ENCODE measurements at places on chromosomes 1 and 21.

- no peak for DNase-seq
Measured at GRCh38 chr1:198352975-198353695, 187.3 kb downstream of the ATP6V1G3 start.

DNA sequence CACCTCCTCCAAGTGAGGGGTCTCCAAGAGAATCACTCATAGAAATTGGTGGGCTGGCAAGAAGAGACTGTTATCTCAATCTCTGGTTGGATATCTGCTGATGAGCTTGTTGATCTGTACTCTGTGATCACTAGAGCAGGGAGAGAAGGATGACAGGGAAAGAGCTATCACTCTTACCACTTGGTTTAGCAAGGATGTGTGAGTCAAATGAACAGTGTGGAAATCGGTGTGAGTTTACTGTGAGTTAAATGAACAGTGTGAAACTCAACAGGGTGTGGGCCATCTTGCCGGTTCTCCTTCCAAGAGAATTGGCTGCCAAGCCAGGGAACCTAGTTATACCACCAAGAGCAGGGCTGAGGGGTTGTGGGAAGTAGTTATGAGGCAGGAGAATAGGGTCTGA is 33.3 kb upstream of the CD1D start:
- DNase-seq: no peak

GRCh38 chr1:47692196-47692595 is 254.4 kb downstream of the FOXD2 start:
- DNase-seq: no peak

DNA sequence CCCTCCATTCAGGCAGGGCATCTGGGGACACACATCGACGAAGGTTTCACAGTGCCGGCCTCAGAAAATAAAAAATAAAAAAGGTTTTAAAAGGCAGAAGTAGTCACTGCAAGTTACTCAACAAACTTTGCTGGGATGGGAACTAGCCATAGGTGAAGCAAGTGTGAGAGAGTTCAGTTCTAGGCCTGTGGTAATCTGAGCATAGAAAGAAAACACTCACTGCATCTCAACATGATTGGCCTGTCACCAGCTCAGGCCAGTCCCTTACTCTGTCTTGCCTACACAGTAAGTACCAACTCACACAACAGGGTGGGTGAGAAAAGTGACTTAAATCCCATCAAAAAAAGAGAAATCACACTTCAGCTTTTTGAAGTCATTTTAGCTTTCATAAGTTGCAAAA is 30.2 kb upstream of the ADAM30 start:
- no peak for DNase-seq

GRCh38 chr1:154998201-154998780 is 4.3 kb upstream of the ZBTB7B start:
- DNase-seq: no peak

GRCh38 chr1:43270421-43271095 is 775 bp downstream of the TMEM125 start:
- DNase-seq: peak; percentile 81

DNA sequence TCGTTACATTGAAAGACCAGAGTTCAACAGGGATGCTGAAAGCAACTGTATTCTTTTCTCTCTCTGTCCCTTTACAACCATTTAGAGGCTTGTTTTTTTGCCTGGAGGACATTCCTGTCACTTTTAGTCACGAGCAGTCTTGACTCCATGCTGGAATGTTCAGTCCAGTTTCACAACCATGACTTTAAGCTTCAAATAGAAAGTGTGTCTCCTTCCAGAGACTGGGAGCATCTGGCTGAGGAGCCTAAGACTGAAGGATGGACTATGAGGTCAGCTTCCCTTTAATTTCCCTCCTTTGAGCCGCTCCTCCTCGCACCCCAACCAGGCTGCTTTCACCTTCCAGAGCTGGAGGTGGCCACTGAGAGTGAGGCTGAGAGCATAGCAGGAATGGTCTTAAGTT is 10.5 kb upstream of the RYR2 start:
- DNase-seq: peak; percentile 57

DNA sequence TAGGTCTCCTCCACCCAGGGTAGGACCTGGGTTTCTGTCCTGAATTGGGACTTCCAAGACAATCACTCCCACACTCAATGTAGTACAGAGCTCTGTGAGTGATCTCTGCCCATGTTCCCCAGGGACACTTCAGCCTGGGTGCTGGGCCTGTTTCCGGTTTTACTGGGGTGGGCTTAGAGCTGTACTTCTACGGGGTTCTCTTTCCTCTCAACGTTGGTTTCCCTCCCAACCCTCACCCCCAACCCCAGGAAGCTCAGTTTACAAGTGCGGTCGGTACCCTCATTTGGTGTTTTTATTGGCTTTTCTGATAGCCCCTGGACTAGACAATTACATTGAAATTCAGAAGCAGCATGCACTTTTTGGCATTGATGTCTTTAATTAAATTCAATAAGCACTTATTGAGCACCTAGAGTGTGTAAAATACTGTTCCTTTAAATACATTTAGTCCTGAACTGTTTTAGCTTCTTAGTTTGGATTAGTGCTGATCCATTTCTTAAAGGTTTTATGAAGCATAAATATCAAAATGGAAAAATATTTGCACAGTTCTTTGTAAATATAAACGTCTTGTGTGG is 542 bp upstream of the XPR1 start:
- DNase-seq: no peak

DNA sequence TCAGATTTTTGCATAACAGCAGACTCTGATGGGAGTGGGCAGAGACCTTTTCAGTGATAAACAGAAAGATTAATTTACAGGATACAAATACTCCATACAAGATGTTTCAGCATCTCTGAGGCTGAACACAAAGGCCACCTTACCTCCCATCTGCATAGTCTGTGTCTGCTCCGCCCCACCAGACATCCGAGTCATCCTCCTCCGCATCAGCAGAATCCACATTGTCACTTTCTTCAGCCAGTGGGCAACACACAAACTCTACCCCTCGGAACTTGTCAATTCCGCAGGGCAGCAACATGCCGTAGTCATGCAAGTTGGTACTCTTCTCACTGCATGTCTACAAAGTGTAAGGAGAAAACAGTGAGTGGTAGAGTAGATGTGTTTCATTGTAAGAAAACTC is 119.7 kb downstream of the APP start:
- no peak for DNase-seq

GRCh38 chr1:220564216-220564615 is 36.3 kb downstream of the MARK1 start:
- DNase-seq: no peak

DNA sequence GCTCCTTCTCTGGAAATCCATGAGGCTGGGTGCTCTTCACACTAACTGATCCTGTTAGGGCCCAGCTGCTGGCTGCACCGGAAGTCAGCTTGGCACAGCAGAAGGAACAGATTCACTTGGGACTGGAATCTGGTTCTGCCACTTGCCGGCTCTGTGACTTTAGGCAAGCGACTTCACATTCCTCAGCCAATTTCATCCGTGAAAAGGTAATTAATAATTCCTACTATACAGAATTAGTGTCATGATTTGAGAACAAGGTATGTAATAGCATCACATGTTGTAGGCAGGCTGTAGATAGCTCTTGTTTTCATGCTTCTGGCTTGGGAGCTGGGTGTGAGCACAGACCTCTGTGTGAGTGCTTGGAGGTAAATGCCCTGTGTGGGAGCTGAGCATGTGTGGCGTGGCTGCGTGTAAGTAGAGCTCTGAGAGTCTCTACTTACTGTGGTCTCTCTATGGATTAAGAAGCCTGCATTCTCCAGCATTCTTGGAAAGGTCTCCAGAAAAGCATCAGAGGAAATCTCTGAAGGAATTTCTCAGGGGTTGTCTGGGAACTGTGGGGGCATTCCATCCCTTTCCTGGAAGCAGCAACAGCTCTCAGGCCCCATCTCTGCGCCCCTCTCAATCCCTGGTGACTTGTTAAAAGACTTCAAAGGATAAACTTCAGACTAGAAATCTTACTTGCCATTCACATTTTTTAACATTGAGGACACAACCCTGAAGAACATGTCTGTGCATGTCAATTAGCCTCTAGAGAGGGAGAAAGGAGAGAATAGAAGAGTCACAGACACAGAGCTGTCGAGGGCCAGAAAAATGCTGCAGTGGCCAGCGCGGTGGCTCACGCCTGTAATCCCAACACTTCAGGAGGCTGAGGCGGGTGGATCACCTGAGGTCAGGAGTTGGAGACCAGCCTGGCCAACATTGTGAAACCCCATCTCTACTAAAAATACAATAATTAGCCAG is 47.7 kb upstream of the PPM1J start:
- DNase-seq: peak; percentile 49

DNA sequence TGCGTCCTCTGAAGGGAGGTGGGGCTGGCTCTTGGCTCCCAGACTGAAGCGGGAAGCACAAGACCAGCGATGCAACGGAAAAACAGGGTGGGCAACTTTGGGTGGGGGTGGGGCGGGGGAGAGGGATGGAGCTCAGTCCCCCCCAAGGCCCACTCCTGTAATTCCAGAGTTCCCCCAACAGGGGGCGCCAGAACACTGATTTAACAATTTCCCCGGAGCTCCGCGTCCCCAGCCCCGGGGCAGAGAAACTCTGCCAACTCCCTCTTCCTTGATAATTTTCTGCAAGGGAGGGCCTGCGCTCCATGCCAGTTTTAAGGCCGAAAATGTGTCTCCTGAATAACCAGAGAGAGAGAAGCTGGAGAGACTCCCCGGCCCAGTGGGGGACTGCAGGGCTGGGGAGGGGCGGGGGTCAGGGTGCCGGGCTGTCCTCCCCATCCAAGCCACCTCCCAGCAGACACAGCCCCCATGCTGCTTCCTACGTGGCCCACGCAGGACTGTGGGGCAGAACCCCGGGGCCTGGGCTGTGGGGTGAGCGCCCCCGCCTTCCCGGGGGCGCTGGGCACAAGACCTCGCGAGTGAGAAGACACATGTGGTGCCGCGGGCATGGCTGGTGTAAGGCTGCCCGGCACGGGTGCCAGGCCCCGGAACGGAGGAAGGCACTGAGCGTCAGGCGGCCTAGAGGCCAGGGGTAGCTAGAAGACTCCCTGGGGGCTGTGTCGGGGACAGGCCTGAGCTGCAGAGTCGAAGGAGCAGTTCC is 51.4 kb downstream of the KIF21B start:
- peak; percentile 91 for DNase-seq

DNA sequence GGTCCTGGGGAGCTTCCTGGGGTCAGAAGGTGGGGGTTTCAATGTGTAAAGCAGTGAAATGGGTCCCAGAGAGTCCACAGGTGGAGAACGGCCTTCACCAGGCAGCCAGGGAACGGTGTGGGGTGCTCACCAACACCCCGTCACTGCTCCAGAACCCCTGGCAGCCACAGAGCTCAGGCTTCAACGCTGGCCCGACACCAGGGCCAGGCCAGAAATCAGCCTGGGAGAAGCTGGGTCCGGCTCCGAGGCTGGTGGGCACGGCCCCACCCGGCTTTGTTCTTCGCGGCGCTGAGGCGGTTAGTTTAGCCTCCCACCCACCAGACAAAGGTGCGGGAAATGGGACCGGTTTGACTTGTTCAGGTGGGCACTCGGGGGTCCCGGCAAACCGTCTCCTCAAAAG is 24.8 kb upstream of the C1orf159 start:
- DNase-seq: no peak

- DNase-seq: no peak
Measured at GRCh38 chr1:26998429-26999300, 5.2 kb downstream of the TRNP1 start.
